ENCODE measurements at places on chromosomes 11 and 22. TPM values are rescaled to one million over a fixed set of nuclear protein-coding genes. Genes with fewer than 3 reads are reported as not detected.

The SLC25A18 gene
- total RNA-seq, result not detected

The MN1 gene
- 119 TPM for total RNA-seq

The RBMXL2 gene
- not detected for total RNA-seq

The ATP5MG gene
- total RNA-seq, result 138 TPM

DNA sequence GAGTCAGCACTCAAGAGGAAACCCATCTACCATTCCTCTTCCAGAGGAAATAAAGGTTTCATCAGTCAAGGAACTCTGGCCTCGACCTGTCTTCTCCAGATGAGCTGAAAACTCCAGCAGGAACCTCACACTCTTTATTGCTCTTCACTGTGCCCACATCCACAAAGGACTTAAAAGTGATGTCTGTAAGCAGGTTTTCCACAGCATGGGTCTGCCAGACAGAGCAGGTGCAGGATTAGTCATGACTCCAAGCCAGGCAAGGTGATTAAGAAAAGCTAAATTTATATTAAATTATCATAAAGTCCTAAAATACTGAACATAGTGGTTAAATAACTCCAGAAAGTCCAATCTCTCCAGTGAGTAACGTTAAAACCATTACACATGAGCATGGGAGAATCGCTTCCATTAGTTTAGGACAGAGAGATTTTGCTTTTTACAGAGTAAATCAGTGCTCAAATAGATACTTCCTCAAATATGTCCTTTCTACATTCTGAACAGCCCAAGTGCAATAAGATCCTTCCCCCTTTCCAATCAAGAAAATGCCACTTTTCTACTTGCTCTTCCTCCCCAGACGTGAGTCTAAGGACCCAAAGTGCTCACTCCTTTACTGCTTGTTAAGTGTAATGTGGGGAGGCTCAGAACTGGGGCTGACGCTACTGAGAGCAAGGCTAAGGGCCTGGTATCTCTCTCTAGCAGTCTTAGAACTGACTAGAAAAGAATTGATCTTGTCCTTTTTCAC, 10.7 kb upstream of the CKAP5 start:
- no peaks in the 10 kb centered on the region for H3K27me3 ChIP-seq
- H3K36me3 ChIP-seq, result peaks cover 8% of the 10 kb centered on the region
- no peaks in the 10 kb centered on the region for H3K4me1 ChIP-seq
- no peak overlapping the region for H3K4me3 ChIP-seq
- DNase-seq, result no peak
- H3K27ac ChIP-seq, result no peak overlapping the region

DNA sequence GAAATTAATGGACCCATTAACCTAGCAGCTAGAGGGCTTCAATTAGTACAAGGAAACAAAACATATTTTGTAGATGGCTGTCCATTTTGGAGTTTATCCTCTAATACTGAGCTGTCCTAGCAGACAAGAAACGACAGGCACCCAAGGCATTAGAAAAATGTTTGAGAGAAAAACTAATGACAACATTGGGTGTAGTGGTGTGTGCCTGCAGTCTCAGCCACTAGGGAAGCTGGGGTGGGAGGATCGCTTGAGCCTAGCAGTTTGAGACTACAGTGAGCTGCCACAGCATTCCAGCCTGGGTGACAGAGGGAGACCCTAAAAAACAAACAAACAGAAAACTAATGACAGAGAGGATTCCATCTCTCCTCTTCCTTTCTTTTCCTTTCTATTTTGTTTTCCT, 1.5 kb downstream of the A4GALT start:
- peak overlapping the region; percentile 80 for H3K4me3 ChIP-seq
- peaks cover 52% of the 10 kb centered on the region for H3K4me1 ChIP-seq
- H3K36me3 ChIP-seq, result peaks cover 2% of the 10 kb centered on the region
- DNase-seq, result no peak
- no peaks in the 10 kb centered on the region for H3K27me3 ChIP-seq

GRCh38 chr11:95068549-95068948, 1.8 kb downstream of the SRSF8 start:
- H3K4me1 ChIP-seq, result peaks cover 26% of the 10 kb centered on the region
- peak overlapping the region; percentile 97 for H3K27ac ChIP-seq
- DNase-seq, result no peak
- H3K27me3 ChIP-seq, result no peaks in the 10 kb centered on the region
- H3K4me3 ChIP-seq, result peak overlapping the region; percentile 98
- H3K36me3 ChIP-seq, result peaks cover 8% of the 10 kb centered on the region

GRCh38 chr22:36823186-36823839, 6.5 kb upstream of the PVALB start:
- H3K27ac ChIP-seq, result no peak overlapping the region
- H3K4me3 ChIP-seq, result no peak overlapping the region
- H3K4me1 ChIP-seq, result peaks cover 8% of the 10 kb centered on the region
- no peak for DNase-seq
- H3K27me3 ChIP-seq, result peaks cover 32% of the 10 kb centered on the region

DNA sequence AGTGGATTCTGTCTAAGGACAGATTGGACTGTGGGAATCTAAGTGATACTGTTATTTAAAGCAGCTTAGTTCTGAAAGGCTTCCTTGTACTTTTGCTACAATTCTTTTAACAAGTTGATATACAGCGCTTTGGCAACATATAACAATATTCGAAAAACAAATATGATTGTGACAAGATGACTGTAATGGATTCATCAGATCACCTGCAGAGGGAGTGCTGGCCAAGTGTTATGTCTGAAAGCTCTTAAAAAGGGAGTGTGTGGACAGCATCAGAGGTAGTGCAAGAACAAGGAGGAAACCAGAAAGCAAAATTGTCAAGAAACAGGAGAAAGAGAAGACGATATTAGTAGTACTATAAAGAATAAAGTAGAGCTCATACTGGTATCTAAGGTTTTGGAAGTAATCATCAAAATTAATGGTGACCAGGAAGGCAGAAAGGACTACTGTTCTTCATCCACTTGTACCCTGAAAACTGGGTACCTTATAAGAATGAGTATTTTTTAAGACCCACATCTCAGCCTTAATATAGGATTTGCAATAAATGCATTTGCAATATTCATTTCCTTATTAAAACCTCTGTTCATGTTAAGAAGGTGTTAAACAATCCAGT, 1112.0 kb upstream of the CCDC90B start:
- H3K4me1 ChIP-seq, result no peaks in the 10 kb centered on the region
- H3K27ac ChIP-seq, result no peak overlapping the region
- peaks cover 4% of the 10 kb centered on the region for H3K27me3 ChIP-seq
- no peaks in the 10 kb centered on the region for H3K36me3 ChIP-seq

DNA sequence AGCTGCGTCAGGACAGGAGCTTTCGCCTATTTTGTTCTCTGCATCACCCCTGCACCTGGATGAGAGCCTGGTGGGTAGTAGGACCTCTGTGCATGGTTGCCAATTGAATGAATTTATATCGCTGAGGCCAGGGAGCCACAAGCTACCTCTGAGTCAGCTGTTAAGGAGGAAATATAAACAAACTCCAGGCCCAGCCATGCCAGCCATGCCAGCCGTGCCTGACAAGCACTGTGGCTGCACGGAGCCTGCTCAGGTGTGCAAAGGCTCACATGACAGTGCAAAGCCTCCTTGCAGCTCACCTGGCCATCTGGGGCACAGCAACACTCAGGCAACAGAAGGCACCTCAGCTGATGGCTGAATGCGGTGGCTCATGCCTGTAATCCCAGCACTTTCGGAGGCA, 33.7 kb upstream of the LINC01488 start:
- peak; percentile 59 for DNase-seq
- peaks cover 2% of the 10 kb centered on the region for H3K36me3 ChIP-seq
- no peak overlapping the region for H3K4me3 ChIP-seq
- peaks cover 39% of the 10 kb centered on the region for H3K4me1 ChIP-seq
- H3K27ac ChIP-seq, result peak overlapping the region; percentile 25
- H3K27me3 ChIP-seq, result no peaks in the 10 kb centered on the region

DNA sequence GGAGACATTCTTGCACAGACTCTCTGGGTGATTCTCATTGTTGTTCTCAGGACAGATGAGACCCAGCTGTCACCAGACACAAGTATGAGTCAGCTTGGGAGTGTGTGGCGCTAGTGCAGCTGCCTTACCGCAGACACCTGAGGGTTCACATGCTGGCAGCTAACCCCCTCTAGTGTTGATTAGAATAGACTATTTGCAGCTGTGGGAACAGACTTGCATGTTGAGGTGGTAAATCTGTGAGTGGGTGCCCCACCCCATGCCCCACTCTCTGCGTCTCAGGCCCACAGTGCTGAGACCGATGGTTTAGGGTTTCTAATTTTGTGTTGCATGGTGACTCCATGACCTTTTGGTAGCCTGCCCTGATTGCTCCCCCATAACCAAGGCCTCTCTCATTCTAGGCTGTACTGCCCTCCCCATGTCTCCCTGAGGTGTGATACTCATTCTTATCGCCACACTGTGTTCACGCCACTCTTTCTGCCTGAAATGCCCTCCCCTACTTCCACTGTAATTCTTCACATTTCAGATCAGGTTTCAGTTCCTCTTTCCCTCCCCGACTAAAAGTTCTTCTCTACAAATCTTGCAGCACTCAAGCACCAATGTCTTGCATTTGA, 73.7 kb upstream of the KIRREL3 start:
- H3K27me3 ChIP-seq, result peaks cover 33% of the 10 kb centered on the region
- no peaks in the 10 kb centered on the region for H3K36me3 ChIP-seq
- no peak for DNase-seq
- H3K4me3 ChIP-seq, result no peak overlapping the region
- no peak overlapping the region for H3K27ac ChIP-seq

DNA sequence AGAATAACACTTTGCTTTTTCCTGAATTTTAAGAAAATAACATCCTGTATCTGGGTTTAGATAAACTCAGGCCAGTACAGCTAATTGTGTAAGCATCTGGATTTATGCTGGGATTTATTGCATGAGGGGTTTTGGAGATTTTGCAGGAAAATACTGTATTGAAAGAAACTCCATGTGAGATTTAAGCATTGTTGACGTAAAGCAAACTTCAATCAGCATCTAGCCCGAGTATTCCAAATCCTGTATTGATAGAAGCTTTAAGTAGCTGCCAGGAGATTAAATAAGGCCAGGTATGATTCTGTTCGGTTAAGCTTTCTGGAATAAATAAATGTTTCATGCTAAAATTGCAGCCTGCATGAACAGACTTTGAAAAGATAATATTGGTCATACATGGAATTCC, 36.3 kb upstream of the LYVE1 start:
- peaks cover 61% of the 10 kb centered on the region for H3K4me1 ChIP-seq
- H3K36me3 ChIP-seq, result peaks cover 18% of the 10 kb centered on the region

GRCh38 chr11:130808541-130808940, 107.7 kb downstream of the SNX19 start:
- no peak overlapping the region for H3K4me3 ChIP-seq
- no peak overlapping the region for H3K27ac ChIP-seq

All from chondrocyte (in vitro differentiated cells).